Lung (tissue), 17 donors: ENCODE measurements at places on chromosomes 16 and 17. TPM values are rescaled to one million over a fixed set of nuclear protein-coding genes. Genes with fewer than 3 reads are reported as not detected.
A peak's percentile ranks its signal among the peaks of the same experiment; 100 is the strongest.

CRYBA1 gene
- not detected for total RNA-seq

KLHL10 gene
- total RNA-seq, result 0.09 TPM

NOG gene
- 2.2 TPM for total RNA-seq

RASL10B gene
- total RNA-seq, result not detected

GRCh38 chr16:31421587-31421986, 6.6 kb downstream of the COX6A2 start:
- no peak for DNase-seq

GRCh38 chr16:12425134-12425941, 378.3 kb downstream of the CPPED1 start:
- DNase-seq, result no peak

GRCh38 chr17:2137342-2138098, 82.6 kb downstream of the HIC1 start:
- peak; percentile 76 for DNase-seq

DNA sequence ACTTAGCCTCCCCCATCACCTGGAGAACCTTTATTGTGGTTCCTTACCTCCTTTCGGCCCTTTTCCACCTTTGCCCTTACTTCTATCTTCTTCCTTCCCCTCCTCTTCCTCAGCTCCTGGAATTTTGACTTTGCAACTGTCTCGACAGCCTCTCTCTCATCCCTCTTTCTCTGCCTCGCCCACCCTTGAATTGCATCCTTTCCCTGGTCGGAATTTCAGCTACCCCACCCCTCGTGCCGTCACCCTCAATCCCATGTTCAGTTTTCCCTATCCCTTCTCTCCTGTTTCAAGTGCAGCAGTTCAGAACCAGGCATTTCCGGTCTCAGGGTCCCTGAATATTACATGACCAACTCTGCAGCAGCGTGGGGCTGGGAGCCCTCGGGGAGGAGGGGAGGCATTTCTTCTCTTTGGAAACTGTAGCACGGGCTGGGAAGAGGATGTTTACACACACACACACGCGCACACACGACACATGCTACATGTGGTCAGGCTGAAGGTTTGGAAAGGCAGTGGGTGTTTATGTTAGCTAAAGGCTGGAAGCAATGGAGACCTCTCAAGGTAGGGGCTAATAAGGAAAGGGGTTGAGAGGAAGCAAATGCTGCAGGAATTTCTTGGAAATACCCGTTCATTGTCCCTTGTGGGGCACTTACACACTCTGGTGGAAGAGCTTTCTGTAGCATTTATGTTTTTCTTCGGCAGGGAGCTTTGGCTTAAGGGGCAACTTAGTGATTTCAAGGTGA, 971 bp downstream of the MINK1 start:
- DNase-seq, result peak; percentile 89

GRCh38 chr16:68367030-68367429, 56.2 kb downstream of the PRMT7 start:
- DNase-seq, result no peak

GRCh38 chr16:81709016-81709900, 69.8 kb upstream of the PLCG2 start:
- no peak for DNase-seq

GRCh38 chr17:77466140-77466539, 325.4 kb downstream of the SEC14L1 start:
- DNase-seq, result no peak

GRCh38 chr16:73024571-73025105, 23.3 kb downstream of the ZFHX3 start:
- no peak for DNase-seq

- DNase-seq, result no peak
Measured at GRCh38 chr17:40431231-40431602, 12.0 kb upstream of the IGFBP4 start.
